SIG-M5 (cell line): ENCODE measurements at places on chromosomes 4 and X.
A peak's percentile ranks its signal among the peaks of the same experiment; 100 is the strongest.

DNA sequence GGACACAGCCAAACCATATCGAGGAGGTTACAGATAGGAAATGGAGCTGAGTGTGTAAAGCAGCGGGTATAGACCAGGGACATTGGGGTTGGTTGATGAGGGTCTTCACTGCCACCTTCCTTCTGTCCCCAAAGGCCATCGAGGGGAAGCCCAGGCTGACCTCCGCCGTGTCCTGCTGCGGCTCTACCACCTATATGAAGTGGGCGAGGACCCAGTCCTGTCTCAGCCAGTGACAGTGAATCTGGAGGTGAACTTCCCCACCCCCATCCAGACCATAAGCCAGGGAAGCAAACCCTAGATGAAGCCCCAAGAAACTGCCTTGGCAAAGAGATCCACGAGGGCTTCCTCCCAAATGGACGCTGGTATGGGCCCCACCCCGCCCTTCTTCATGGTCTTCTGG, 23.2 kb upstream of the MRFAP1 start:
- no peak for DNase-seq

GRCh38 chr4:132124624-132124974, 1024.5 kb upstream of the PCDH10 start:
- DNase-seq, result no peak

DNA sequence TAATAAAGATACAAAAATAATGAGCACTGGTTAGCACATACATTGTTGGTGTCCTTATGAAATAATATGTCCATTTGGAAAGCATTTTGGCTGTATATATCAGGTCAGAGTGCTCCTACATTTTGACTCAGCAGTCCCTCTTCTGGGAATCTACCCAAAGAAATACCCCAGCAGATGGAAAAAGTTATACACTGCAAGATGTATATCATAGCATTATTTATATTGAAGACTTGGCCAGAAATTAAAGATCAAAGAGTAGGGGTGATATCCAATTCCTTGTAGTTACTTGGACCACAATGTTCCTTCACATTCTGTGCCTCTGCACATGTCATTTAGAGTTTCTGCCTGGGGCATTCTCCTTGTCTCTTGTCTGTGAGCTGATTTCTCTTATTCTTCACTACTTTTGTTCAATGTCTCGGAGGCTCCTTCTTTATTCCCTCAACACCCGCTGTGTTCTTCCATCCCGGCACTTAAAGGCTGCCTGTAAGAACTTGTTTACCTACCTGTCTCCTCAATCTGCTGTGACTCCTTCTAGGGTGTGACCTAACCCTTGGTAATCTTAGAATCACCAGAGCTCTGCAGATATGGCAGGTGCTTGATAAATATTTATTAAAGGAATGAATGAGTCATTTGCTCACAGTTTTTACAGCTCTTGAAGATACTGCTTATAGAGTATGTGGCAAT, 3.1 kb upstream of the TSPAN5 start:
- no peak for DNase-seq

DNA sequence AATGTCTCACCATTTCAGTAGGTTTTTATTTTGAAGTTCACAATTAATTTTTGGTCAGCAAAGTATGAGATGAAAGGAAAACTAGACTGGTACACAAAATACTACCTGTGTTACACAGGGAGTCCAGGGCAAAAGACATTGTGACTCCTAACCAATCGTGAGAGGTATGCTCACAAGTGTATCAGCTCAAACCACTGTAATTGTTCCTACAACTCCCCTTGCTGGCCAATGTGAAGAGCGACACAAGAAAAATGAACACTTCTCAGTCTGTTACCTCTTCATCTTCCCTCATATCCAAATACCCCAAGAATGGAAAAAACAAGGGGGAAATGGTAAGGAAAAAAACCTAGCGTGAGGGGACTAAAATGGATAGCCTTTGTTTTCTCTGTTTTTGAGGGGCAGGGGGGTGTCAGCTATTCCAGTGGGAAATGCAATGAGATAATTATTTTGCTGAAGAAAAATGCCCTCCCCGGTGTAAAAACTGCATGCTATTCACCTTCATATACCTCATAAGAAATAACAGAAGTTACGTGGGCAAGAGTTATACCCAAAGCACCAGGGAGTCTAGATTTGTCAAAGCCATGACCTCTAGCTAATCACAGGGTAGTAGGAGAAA, 30.6 kb upstream of the NSUN7 start:
- DNase-seq, result no peak

DNA sequence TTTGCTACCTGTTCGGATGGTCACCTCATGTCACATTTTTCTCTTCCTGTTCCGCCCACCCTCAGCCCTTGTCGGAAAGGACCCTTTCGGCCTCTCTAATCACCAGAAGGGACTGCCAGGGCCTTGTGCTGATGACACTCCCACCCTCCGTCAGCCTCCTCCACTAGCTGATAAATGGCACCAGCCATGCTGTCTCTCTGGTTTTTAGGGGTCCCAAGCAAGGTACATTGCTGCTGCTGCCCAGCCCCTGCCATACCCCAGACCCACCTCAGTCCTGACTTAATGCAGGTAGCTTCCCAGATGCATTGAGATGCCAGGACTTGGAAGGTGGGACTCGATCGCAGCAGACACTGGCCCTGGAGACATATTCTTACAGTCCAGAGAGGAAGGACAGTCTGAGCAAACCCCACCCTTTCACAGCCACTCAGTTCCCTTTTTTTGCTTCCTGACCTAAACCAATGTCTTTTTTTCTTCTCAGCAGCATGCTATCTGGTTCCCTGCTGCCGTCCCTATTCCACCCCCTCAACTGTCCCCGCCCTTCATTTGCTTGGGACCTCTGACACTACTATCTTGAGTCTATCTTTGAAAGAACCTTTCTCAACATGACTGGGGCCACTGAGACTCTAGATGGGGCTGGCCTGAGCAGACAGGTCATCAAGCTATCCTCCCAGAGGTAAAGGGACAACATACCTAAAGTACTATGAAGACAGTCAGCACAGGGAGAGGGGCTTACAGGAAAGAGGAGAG, at the start of gene BTK:
Gene BTK, minus strand, starts transcription at position 397 of the 747 bp plus-strand sequence. CDS start 10,907 bp downstream, outside the sequence.
- peak; percentile 46 for DNase-seq

- DNase-seq, result no peak
These were observed 163.5 kb upstream of the UGT8 start for GRCh38 chr4:114435116-114435515.

DNA sequence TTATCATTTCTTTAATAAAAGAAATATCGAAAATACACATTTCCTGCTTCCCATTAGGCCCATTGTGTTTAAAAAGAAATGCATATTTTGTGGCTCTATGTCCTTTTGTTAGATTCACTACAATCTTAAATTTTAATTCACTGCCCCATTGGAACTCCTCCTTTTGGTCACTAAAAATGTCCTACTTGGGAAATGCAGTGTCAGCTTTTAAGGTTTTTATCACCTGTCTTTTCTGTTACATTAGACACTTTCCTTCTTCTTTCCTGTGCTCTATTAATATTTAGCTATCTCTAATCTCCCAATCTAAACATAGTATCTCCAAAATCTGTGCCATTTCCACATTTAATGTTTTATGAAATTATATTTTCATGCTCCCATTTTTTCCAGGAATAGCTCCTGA, 164.9 kb upstream of the SPOCK3 start:
- no peak for DNase-seq

DNA sequence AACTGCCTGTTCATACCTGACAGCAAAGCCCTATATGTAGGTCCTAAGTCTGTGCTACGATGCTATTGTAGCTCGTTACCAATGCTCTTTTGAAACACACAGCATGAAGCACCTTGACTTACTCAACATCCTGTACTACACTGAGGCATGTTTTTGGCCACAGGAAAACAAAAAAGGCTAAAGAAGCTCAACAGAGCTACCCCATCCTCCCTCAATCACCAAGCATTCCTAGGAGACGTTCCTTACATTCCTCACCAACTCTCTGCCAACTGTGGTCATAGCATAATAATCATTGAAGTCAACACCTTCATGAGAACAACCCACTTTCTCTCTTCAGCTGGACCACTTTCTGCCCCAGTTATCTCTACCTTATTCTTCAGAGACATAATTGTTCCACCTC, 73.7 kb upstream of the SLC25A43 start:
- no peak for DNase-seq

GRCh38 chr4:8702020-8702495, 109.5 kb downstream of the CPZ start:
- no peak for DNase-seq

DNA sequence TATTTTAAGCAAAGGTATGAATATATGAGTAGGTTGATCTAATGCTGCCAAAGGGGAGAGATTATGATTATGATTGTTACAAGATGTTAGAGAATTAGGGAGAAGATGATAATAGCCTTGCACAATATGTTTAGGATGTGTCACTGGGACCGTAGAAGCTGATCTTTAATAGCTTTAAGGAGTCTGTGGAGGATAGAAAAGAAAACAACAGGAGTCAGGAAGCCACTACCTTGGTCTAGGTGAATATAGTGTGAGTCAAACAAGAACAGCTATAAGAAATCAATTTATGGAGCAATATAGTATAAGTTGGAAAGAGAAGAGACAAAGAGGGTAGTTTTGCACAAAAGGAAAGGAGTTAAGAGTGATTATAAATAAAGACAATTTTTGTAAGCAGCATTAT, 232.7 kb downstream of the FSTL5 start:
- no peak for DNase-seq

DNA sequence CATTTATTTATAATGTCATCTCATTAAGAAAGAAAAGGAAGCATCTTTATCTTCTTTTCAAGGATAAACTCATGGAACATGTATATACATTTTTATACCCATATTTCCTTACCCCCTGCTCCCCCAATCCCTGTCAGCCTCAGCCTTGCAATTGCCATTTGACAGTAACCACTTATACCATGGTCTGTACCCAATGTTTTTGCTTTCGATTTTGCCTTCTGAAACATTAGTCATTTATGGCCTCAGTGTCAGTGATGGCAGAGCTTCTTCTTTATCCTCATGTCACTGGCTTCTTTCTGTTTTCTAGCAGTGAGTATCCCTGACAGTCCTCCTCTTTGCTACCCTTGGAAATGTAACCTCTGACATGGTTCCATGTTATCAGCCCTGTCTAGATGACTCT, 228.4 kb downstream of the SPRY1 start:
- no peak for DNase-seq

DNA sequence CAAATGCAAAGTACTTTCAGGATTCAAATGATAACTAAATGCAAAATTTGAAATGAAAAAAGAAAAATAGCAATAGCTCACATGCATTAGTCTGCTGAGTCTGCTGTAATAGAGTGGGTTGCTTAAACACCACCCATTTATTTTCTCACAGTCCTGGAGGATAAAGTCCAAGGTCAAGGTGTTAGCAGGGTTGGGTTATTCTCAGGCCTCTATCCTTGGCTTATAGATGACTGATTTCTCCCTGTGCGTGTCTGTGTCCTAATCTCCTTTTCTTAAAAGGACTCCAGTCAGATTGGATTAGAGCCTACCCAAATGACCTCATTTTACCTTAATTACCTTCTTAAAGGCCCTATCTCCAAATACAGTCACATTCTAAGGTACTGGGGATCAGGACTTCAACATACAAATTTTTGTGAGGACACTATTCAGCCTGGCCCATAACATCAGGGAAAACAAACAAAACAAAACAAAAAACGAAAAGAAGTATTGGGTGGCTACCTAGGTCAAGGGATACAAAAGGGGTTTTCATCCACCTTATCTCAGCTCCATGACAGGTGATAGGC, 6.3 kb upstream of the TBL1X start:
- DNase-seq, result no peak

GRCh38 chrX:19539665-19540064, 24.4 kb upstream of the MAP3K15 start:
- no peak for DNase-seq

GRCh38 chr4:86730310-86730709, 118.9 kb downstream of the SLC10A6 start:
- no peak for DNase-seq

DNA sequence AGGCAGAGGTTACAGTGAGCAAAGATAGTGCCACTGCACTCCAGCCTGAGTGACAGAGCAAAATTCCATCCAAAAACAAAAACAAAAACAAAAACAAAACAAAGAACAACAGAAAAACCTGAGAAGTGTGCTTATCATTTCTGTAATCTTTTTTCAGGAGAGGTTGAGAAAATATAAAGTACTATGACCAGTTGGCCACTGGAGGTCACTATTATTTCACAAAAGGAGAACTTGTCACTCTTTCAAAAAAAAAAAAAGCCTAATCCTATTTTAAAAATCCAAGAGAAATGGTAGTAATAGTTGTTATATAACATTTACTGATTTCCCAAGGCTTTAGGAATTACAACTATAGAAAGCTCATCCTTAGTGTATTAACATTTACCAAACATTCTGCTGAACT, 24.9 kb upstream of the RNF150 start:
- DNase-seq, result no peak

GRCh38 chrX:22300130-22300529, 27.4 kb downstream of the CBLL2 start:
- DNase-seq, result no peak

DNA sequence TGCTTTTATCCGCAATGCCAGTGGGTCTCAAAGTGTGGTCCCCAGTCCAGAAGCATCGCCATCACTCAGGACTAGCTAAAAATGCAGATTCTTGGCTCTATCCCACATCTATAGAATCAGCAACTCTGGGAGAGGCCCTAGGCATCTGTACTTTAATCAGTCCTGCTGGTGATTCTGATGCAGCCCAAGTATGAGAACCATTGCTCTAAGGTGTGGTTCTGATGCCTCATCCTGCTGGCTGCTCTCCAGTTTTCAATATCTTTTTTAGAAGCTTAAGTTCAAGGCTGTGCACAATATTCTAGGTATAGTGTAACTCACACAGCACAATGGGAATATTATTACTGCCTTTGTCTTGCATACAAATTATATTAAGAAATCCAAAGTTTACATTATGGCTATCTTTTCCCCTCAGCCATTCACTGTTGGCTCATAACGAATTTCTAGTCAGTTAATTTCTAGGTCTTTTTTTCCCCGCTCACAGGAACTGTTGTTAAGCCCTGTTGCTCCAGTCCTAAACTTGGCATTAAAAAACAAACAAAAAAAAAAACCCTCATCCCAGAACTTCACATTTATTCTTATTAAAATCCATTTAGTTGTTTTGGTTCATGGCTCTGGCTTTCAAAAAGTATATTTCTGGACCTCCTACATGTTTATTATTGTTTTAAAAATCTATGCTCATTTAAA, 109.1 kb downstream of the PHEX start:
- no peak for DNase-seq

GRCh38 chr4:106079616-106080015, 184.3 kb downstream of the NPNT start:
- no peak for DNase-seq

GRCh38 chr4:8380511-8381415, 59.8 kb downstream of the ACOX3 start:
- no peak for DNase-seq

GRCh38 chr4:74329307-74329706, 21.0 kb downstream of the EPGN start:
- no peak for DNase-seq
